Bladder microvascular endothelial cell (primary cell): ENCODE measurements at places on chromosomes 13 and 19. TPM values are rescaled to one million over a fixed set of nuclear protein-coding genes. Genes with fewer than 3 reads are reported as not detected.

The LRRC25 gene
- total RNA-seq, result not detected in 2 replicates

The LILRB4 gene
- not detected in 2 replicates for total RNA-seq

The SLC46A3 gene
- total RNA-seq, result 1.4 and 3.7 TPM in 2 replicates

The RPL36 gene
- total RNA-seq, result 360 and 493 TPM in 2 replicates

The IZUMO4 gene
- total RNA-seq, result 0.76 and 0.81 TPM in 2 replicates

The CBARP gene
- 0.81 and 3.0 TPM in 2 replicates for total RNA-seq

The S1PR5 gene
- total RNA-seq, result 0.13 and 0.16 TPM in 2 replicates

The NLRP5 gene
- not detected in 2 replicates for total RNA-seq

The PLEKHJ1 gene
- total RNA-seq, result 47.3 and 75.1 TPM in 2 replicates

The MEIOSIN gene
- not detected in 2 replicates for total RNA-seq

The FCAR gene
- total RNA-seq, result not detected in 2 replicates

The EEF1AKMT1 gene
- total RNA-seq, result 7.8 and 10.0 TPM in 2 replicates

The SUPT20H gene
- total RNA-seq, result 25.9 and 57.1 TPM in 2 replicates

The OR7A5 gene
- not detected in 2 replicates for total RNA-seq

The SBK2 gene
- not detected in 2 replicates for total RNA-seq

The LPAR2 gene
- total RNA-seq, result 0.16 and 1.2 TPM in 2 replicates

The EHD2 gene
- total RNA-seq, result 130 and 252 TPM in 2 replicates

The RFX1 gene
- total RNA-seq, result 1.6 and 6.4 TPM in 2 replicates

The KL gene
- 0.25 and 1.3 TPM in 2 replicates for total RNA-seq

The C19orf73 gene
- 0.65 and 0.88 TPM in 2 replicates for total RNA-seq

The STOML3 gene
- total RNA-seq, result not detected in 2 replicates

The SSC5D gene
- total RNA-seq, result 0.16 and 0.31 TPM in 2 replicates

The TPTE2 gene
- total RNA-seq, result not detected in 2 replicates

The IL27RA gene
- total RNA-seq, result 4.2 and 7.8 TPM in 2 replicates

The DAND5 gene
- total RNA-seq, result under 0.01 and 0.06 TPM in 2 replicates

The LPAR6 gene
- 32.1 and 47.9 TPM in 2 replicates for total RNA-seq

The GAS6 gene
- total RNA-seq, result 45.3 and 210 TPM in 2 replicates

The TGFBR3L gene
- 0.38 TPM in 1 of 2 replicates, not detected in the other for total RNA-seq

The SIAH3 gene
- not detected in 2 replicates for total RNA-seq

The PSG1 gene
- total RNA-seq, result 0.06 TPM in 1 of 2 replicates, not detected in the other

The HSPB6 gene
- 0.25 and 0.49 TPM in 2 replicates for total RNA-seq

The RFPL4AL1 gene
- 0.31 TPM in 1 of 2 replicates, not detected in the other for total RNA-seq

The LGALS4 gene
- total RNA-seq, result 0.19 TPM in 1 of 2 replicates, not detected in the other

The PRODH2 gene
- total RNA-seq, result not detected in 2 replicates

The DPP9 gene
- total RNA-seq, result 24.4 and 34.0 TPM in 2 replicates

The BIVM gene
- 8.9 and 18.0 TPM in 2 replicates for total RNA-seq

The FREM2 gene
- under 0.01 TPM in 1 of 2 replicates, not detected in the other for total RNA-seq

The PCDH20 gene
- not detected in 2 replicates for total RNA-seq

The CKM gene
- 0.16 TPM in 1 of 2 replicates, not detected in the other for total RNA-seq

The OR10H1 gene
- total RNA-seq, result not detected in 2 replicates

The KLF1 gene
- total RNA-seq, result 0.06 TPM in 1 of 2 replicates, not detected in the other

The PLEKHF1 gene
- 7.1 and 10.4 TPM in 2 replicates for total RNA-seq

The ZNF568 gene
- 3.6 and 9.4 TPM in 2 replicates for total RNA-seq

The GNG14 gene
- not detected in 2 replicates for total RNA-seq

The RASAL3 gene
- total RNA-seq, result 6.3 and 8.2 TPM in 2 replicates

The KLK14 gene
- not detected in 2 replicates for total RNA-seq

The FXYD5 gene
- 12.3 and 18.5 TPM in 2 replicates for total RNA-seq

The NXNL1 gene
- not detected in 2 replicates for total RNA-seq

The GIPR gene
- total RNA-seq, result not detected in 2 replicates

The CSNK1A1L gene
- not detected in 2 replicates for total RNA-seq

The COX6B1 gene
- 295 and 323 TPM in 2 replicates for total RNA-seq

The ZNF45 gene
- 11.5 and 19.4 TPM in 2 replicates for total RNA-seq

The KLK3 gene
- total RNA-seq, result 0.16 TPM in 1 of 2 replicates, not detected in the other

The USHBP1 gene
- 27.4 and 34.0 TPM in 2 replicates for total RNA-seq

The FARSA gene
- 44.8 and 67.8 TPM in 2 replicates for total RNA-seq

The NAPSA gene
- total RNA-seq, result 0.19 TPM in 1 of 2 replicates, not detected in the other
